Activated CD8-positive, alpha-beta memory T cell treated with anti-CD3 and anti-CD28 coated beads for 1 hour (primary cell): ENCODE measurements at places on chromosomes 1 and 21.

GRCh38 chr1:232744847-232745246 is 60.4 kb upstream of the MAP10 start:
- no peak for DNase-seq

DNA sequence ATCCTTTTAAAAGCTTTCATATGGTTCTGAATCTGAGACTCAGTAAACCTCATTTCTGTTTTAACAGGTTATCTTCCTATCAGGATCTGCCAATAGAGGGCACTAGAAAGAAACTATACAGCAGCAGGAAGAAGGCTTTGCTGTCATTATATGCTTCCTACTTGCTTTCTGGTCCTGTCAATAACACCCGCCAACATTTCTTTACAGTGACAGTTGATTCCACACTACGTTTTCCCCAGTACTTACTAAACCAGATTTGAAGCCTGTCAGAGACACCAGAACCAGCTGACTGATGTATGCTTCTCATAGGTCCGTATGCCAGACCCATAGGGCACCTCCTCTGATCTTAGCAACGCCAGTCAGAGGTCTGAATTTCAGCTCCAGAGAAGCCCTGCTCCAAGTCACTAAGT is 341.0 kb upstream of the NEGR1 start:
- DNase-seq, result no peak

GRCh38 chr1:42359466-42359865 is 21.1 kb upstream of the RIMKLA start:
- no peak for DNase-seq

- no peak for DNase-seq
Observed at GRCh38 chr1:163378554-163378953, 56.8 kb downstream of the NUF2 start.

DNA sequence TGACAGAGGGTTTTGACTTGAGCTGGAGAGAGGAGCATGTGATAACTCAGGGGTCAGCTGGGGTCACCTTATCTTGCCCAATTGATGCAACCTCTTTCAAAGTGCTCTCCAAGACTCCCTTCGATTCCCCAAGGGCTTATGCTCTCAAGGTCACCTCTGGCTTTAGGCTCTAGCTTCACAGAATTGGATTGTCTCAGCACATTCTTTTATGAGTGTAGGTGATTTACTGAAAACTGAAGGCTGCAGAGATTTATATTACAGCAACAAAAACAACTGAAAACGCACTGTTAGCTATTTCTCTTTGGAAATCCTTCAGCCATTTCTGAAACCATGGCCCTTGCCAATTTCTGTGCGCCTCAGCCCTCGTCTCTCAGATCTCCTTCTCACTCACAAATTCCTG is 34.5 kb upstream of the MAP1LC3C start:
- no peak for DNase-seq

- no peak for DNase-seq
Observed at GRCh38 chr21:26659182-26659581, 86.1 kb upstream of the CYYR1 start.

- DNase-seq, result no peak
Observed at GRCh38 chr1:221292652-221293051, 413.4 kb downstream of the HLX start.

- DNase-seq, result no peak
Observed at GRCh38 chr1:36124404-36125128, 456 bp downstream of the COL8A2 start.

DNA sequence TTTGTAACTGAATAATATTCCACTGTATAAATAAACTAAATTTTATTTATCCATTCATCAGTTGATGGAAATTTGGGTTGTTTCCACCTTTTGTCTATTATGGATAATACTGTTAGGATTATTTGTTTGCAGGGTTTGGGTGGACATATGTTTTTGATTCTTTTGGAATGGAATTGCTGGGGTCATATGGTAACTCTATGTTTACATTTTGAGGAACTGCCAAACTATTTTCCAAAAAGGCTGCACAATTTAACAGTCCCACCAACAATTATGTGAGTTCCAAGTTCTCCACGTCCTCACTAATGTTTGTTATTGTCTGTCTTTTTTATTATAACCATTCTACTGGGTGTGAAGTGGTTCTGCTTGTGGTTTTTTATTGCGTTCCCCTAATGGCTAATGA is 4.3 kb upstream of the SERBP1 start:
- no peak for DNase-seq

GRCh38 chr1:209150114-209150513 is 433.4 kb upstream of the CAMK1G start:
- DNase-seq, result no peak

- DNase-seq, result no peak
Observed at GRCh38 chr1:46687921-46688509, 16.4 kb downstream of the TEX38 start.

- no peak for DNase-seq
Observed at GRCh38 chr21:14560555-14560954, 14.4 kb upstream of the SAMSN1 start.

DNA sequence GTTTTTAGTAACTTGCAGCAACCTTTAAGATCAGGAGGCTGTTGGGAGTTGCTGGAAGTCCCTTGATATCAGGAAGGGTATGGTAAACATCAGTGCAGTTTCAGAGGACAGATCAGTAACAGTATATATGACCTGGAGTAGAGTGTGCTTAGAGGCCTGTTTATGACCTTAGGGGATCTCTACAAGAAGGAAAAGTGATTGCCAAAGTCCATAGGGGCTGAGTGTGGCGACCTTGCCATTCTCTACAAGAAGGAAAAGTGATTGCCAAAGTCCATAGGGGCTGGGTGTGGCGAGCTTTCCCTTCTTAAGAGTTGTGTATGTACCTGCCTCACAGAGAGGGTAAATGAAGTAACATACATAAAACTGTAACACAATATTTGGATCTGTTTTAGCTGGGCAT is 28.5 kb upstream of the AXDND1 start:
- no peak for DNase-seq

- DNase-seq, result no peak
Observed at GRCh38 chr21:39799178-39799577, 54.2 kb downstream of the IGSF5 start.
